ENCODE measurements at places on chromosomes 6 and 20.

DNA sequence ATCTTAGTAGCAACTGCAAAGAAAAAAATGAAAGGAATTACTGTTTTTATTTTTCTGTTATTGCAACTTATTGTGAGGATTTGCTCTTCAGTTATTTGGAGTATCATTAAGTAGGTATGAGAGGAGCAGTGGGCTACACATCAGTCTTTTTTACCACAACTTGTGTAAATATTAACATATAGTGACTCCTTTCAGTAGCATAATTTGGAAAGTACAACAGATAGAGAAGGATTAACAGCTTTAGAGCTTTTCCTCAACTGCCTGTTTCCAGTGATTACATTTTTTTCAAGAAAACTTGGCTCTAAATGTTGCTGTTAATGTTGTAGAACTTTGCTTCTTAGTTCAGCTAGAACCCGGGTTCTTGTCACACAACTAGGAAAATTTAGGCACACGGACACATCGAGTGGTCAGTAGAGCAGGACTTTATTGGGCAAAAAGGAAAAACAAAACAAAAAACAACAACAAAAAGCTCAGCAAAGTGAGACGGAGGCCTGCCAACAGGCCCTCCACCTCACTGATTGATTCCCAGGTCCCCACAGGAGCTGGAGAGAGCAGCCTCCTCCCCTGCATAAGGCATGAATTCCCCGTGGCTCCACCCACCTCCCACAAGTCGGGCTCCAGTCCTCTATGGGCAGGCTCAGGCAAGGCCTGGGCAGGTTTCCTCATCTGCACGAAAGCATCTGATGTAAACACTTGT is 75.1 kb downstream of the ADGRG6 start:
- DNase-seq = no peak

GRCh38 chr6:139857143-139857542 is 482.7 kb upstream of the CITED2 start:
- no peak for DNase-seq

DNA sequence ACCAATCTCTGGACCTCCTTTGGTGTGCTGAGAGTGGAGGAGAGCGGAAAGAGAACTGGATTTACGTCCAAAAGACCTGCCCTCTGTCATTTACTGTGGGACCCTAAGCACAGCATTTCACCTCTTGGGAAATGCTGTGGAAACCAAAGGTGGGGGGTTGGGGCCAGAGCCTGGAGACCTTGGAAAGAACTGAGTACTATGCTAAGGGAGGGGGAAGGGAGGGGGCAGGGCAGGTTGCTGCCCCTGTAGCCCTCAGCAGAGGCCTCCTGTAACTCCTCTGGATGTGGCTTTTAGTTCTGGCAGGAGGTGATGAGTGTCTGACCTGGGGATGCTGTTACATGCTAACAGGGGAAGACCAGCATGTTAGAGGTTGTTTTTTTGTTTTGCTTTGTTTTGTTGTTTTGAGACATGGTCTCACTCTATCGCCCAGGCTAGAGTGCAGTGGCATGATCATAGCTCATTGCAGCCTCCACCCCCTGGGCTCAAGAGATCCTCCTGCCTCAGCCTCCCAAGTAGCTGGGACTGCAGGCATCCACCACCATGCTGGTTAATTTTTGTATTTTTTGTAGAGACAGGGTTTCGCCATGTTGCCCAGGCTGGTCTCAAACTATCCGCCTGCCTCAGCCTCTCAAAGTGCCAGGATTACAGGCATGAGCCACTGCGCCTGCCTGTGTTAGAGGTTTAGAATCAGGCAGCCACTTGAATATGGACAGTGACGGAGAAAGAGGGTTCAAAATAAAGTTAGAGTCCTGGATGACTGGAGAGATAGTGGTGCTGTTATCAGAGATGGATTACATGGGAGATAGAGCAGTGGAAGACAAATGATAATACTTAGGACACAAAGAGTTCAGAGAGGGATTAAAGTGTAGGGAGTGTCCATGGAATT is 18.4 kb upstream of the PARD6B start:
- no peak for DNase-seq

DNA sequence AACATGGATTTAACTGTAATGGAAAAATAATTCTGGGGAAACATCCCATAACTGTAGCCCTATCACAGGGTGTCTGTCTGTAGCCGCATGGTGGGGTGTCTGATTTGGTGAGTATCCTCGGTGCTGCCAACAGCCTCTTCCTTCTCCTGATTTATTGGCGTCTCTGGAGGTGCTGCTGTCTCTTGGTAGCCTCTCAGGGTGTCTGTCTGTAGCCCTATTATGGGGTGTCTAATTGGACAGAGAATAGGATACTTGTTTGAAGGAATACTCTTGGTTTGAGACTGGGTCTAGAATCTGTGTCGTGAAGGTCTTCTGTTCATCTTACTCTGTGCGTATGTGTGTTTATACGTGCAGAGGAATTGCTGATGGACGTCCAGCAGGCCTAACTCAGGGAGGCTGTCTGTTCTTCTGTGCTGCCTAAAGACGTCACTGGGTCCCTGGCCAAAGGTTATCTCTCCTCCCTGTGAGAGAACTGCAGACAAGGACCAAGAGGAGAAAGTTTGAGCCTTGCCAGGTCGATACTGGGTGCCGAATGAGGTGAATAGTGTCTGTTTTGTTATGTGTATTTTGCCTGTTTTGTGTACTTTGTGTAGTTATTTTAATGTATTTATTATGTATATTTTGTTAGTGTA is 18.9 kb upstream of the AGPAT4 start:
- DNase-seq = no peak

GRCh38 chr20:2400290-2400689 is 19.6 kb downstream of the TGM6 start:
- no peak for DNase-seq

GRCh38 chr6:126040826-126041225 is 54.5 kb downstream of the TRMT11 start:
- no peak for DNase-seq

All from eye (tissue), 1 donor.